Karpas-422 (cell line): ENCODE measurements at places on chromosomes 7 and 10. TPM values are rescaled to one million over a fixed set of nuclear protein-coding genes. Genes with fewer than 3 reads are reported as not detected.

DNA sequence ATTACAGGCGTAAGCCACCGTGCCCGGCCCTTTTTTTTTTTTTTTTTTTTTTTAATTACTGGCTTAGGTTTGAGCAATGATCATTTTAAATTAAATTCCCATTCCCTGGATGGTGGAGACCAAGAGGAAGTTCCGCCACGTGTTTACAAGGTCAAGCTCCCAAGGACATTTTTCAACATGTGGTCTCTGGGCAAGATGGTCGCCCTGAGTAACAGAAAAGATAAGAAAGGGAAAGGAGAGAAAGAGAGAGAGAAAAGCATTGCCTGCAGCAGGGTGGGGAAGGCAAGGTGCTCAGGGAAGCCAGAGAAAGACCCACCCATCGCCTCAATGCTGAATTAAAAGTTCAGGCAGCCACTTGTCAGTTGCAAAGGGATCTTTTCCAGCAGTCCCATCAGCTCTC, 45.2 kb upstream of the CHST3 start:
- DNase-seq, result no peak

DNA sequence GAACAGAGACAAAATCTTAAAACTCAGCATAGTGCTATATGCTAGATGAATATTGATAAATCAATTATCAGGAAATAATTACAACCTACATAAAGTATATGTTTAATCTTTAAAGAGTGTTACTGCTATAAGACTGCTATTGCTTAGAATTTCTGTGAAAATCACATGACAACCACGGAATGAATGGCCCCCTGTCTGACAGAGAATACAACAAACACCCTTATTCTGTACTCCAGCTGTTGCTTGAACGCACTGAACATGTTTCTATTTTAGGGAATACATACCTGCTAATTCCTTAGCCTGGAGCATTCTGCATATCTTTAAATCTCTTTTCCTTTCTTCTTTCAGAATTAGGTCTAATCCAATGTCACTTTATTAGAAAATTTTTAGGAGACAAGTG, 452.4 kb upstream of the PHF14 start:
- DNase-seq, result no peak

DNA sequence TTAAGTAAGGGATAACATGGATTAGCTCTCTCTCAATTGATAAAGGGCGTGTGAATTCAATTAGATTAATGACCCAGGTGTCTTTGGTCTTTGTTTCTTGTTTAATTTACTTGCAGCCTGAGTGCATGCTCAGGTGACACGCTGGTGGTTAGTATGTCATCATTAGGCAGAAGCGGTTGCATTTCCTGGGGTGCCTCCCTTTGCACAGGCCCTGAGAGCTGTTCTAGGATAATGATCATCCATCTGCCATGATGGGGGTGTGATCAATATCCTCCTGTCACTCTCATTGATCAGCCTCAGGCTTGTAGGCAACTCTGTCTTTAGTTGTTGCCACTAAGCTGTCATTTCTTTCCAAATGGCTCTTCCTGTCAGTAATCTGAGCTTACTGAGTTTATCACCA, 99.6 kb upstream of the NPS start:
- DNase-seq, result no peak

- no peak for DNase-seq
Measured at GRCh38 chr7:142528608-142529408, 220.5 kb upstream of the PRSS1 start.

GRCh38 chr7:30524545-30524944, 19.9 kb upstream of the GGCT start:
- DNase-seq, result no peak

- DNase-seq, result no peak
Measured at GRCh38 chr7:87600130-87601124, at the start of gene ABCB1. ABCB1 (minus strand) TSS chr7:87600884; CDS start chr7:87600184, 700 bp downstream.

- DNase-seq, result no peak
Measured at GRCh38 chr7:34061149-34061548, 155.8 kb downstream of the BMPER start.

- no peak for DNase-seq
Measured at GRCh38 chr7:149716932-149717307, 56.5 kb downstream of the ZNF467 start.

DNA sequence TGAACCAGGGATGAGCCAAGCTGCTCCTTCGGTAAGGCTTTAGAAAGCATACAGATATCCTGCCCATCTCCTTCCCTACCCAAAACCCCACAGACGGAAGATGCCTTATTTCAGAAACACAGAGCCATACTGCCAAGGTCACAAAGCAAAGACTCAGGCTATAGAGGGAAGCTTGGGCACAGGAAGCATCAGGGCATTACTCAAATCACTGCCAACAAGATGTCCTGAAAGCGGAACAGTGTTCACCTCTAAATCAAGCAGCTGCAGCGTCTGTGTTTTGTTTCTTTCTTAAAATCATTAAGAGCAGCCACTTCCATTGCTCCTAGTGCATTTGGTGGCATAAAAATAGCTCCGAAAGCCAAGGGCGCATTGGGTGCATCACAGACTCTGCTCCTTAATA, 307.3 kb downstream of the SORCS1 start:
- DNase-seq, result no peak

DNA sequence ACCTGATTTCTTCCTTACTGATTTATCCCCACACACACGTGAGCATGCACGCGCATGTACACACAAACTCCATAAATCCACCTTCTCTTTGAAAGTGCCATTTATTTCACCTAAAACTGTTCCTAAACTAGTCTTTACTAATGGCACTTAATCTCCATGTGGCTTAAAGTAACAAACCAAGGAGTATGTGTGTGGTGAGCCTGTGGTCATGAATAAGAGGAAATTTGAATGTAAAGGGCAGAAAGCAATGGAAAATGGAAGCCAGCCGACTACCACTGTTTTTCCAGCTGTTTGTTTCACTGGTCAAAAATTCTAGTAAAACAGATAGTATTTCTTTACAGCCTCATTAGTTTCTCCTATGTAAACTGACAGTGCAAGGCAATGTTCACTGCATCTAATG, 23.8 kb downstream of the SEMA3C start:
- DNase-seq, result no peak

GRCh38 chr7:138091032-138091431, 14.8 kb downstream of the AKR1D1 start:
- DNase-seq, result no peak

DNA sequence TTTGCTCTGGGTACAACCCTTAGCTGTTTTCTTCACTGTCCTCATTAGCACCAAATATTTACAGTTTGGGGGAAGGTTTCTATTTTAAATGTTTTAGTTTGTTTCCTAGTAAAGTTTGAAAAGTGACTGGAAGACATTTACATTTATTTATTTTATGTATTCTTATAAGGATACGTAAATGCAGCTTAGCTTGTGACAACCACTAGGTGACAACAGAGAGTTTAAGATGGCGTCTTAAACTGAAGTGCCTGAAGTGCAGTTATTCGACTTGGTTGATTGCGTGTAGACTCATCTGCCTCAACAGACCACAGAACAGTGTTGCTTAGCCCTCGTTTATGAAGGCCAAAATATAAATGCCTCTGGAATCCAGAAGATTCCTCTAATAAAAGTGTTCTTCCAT, 378.2 kb upstream of the MYO3A start:
- DNase-seq, result peak; percentile 41

DNA sequence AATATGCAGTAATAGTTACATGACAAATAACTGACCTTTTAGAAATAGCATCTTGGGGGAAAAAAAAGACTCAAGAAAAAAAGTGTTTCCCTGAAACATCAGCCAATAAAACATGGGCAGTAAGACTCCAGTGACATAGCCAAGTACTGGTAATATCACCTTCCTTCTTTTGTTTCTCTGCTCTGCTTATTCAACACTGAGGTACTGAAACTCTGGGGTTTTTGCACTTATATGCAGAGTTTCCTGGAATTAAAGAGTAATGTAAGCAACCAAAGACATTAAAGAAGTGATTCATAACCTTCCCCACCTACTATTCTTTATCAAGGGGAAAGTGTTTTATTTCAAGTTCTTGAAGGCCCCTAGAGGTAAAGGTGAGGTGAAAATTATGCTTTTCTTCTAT, 414.5 kb downstream of the GRM8 start:
- no peak for DNase-seq

- DNase-seq, result no peak
Measured at GRCh38 chr7:34128762-34129161, 223.4 kb downstream of the BMPER start.

DNA sequence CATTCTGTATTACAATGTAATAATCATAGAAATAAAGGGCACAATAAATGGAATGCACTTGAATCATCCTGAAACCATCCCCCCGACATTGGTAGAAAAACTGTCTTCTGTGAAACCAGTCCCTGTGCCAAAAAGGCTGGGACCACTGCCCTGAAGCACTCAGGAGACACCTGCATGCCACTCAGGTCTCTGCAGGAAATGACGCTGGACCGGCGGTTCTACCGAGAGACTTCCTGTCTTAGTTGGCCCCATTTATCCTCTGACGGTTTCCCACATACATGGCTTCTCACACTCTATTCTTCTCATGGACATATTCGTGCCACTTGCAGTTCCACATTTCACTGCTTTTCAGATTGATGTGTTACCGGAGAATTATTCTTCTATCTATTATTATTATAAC, 617.5 kb downstream of the SDK1 start:
- DNase-seq, result no peak

GRCh38 chr7:110762546-110763225, 328.2 kb upstream of the LRRN3 start:
- DNase-seq, result no peak

DNA sequence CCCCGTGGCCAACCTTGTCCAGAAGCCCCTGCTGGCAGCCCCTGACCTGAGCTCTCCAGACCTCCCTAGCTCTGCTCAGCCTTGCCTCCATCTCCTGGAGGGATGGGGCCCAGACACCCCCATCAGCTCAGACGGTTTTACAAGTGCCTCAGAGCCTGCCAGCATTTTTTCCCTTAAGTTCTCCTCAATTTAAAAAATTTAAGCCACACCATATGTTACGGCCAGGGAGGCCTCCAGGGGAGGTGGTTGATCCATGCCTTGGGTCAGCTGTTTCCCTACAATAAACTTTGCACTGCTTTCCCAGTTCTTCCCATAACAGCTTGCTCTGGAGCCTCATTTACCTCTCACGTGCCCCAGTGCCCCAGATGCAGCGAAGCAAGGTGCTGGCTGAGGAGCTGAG, 143.5 kb downstream of the RGS10 start:
- DNase-seq, result no peak

GRCh38 chr7:136116186-136116585, 139.0 kb upstream of the MTPN start:
- no peak for DNase-seq

GRCh38 chr10:43940898-43941837, 292.5 kb upstream of the ZNF32 start:
- DNase-seq, result peak; percentile 91

GRCh38 chr10:128763588-128763987, 637.4 kb upstream of the MKI67 start:
- no peak for DNase-seq

- no peak for DNase-seq
Measured at GRCh38 chr7:54833001-54833467, 74.0 kb upstream of the SEC61G start.

- DNase-seq, result no peak
Measured at GRCh38 chr10:58724781-58725180, 212.1 kb downstream of the BICC1 start.

DNA sequence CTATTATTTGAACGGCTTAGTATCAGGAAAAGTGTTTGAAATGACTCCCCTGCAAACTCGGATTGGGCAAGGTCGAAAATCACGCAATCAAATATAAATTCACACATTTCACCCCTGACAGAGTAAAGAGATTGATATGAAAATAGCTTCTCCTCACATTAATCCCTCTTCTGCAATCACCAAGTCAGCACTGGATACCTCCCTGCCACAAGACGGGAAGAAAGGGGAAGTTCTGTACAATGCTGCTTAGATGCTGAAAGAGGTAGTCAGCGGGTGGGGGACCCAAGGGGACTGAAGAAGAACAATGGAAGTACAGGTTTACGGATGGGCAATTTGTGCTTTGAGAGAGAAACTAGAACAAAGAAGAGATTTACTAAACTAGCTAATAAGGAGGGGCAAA, 72.0 kb upstream of the ANK3 start:
- DNase-seq, result no peak

DNA sequence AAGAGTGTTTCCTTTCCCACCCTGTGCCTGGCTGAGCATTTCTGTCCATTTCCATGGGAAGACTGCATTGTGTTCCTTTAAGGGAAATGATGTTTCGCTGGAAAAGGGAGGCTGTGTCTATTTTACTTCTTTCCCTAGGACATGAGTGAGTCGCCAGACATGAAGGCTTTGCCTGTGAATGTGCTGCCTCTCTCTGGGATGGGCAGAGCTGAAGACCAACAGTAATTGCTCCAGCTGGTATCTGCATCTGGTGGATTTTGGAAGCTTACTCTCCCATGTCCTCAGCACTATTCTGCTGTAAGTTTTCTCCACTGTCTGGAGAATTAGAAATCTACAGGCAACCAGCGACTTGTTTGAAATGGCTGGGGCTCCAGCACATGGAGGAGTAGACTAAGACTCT, 264.6 kb upstream of the BMPER start:
- no peak for DNase-seq

DNA sequence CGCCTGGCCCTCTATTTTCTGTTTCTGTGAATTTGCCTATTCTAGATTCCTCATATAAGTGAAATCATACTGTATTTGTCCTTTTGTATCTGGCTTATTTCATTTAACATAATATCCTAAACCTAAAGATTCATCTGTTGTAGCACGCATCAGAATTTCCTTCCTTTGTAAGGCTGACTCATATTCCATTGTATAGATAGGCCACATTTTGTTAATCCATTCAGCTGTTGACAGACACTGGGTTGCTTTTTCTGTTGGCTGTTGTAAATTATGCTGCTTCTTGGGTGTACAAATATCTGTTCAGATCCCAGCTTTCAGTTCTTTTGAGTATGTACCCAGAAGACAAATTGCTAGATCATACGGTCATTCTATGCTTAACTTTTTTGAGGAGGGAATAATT, 28.8 kb upstream of the CUL1 start:
- no peak for DNase-seq

Gene NCF1
- 218 and 368 TPM in 2 replicates for total RNA-seq

Gene LBX1
- not detected in 2 replicates for total RNA-seq

Gene AGMO
- not detected in 2 replicates for total RNA-seq

Gene HSPA12A
- total RNA-seq, result 0.07 TPM in 2 replicates

Gene TYW1B
- total RNA-seq, result 4.0 and 5.6 TPM in 2 replicates

Gene GARIN1A
- total RNA-seq, result 1.1 and 1.8 TPM in 2 replicates

Gene TBRG4
- 81.5 and 108 TPM in 2 replicates for total RNA-seq

Gene AMZ1
- total RNA-seq, result not detected in 2 replicates

Gene TMEM273
- total RNA-seq, result 0.51 TPM in 1 of 2 replicates, not detected in the other

Gene STEAP4
- total RNA-seq, result not detected in 2 replicates

Gene STEAP1
- not detected in 2 replicates for total RNA-seq

Gene ZCWPW1
- 3.0 and 8.8 TPM in 2 replicates for total RNA-seq

Gene TAS2R5
- total RNA-seq, result 0.90 and 2.5 TPM in 2 replicates

Gene TUBB8
- total RNA-seq, result not detected in 2 replicates

Gene ZNF853
- 0.04 TPM in 1 of 2 replicates, not detected in the other for total RNA-seq

Gene KLF14
- total RNA-seq, result not detected in 2 replicates

Gene ITIH5
- not detected in 2 replicates for total RNA-seq
